ENCODE measurements at places on chromosomes 7 and 10.

DNA sequence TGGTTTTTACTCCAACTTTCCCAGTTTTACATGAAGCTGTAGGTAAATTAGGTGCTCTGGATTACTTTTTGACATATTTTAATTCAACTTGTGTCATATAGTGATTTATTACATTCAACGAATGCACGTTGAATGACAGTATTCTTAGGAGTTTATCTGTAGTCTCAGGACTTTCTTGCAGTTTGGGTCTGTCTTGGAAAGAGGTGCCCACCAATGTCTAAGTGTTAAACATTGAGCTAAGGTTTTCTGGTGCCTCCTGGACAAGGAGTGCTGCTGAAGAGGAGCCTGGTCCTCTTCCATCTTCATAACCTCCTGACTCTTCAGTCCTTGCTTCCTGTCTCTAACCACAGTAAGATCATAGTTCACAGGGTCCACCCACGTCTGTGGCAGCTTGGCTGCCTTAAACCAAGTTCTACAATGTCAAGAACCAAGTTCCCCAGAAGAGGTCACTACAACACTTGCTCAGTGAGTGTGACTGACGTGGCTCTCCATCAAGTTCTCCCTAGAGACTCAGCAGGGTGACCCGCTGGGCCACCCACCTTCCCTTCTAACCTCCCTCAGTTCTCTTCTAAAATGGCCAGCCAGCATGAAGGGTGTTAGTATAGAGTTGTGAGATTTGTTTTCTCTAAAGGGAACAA, 6.1 kb downstream of the NPY start:
- peak; percentile 48 for DNase-seq

GRCh38 chr10:117532451-117533107, 10.0 kb upstream of the EMX2 start:
- no peak for DNase-seq

- DNase-seq: no peak
Measured at GRCh38 chr7:90413185-90413528, 9.9 kb downstream of the CLDN12 start.

DNA sequence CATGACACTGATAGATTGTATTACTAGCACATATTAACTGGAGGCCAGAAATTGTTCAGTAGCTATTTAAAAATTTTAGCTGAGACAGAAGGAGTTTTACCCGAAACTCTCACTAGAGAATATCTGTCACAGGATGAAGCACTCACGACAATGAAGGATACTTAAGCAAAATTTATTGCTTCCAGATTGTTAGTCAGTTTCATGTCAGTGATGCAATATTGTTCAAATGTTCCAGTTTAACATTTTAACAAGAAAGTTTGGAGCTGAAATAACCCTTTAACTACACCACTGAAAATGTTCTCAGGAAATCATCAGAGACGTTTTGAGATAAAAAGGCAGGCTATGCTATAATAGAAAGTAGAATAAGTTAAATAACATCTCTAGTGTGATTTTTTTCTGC, 15.0 kb upstream of the CADPS2 start:
- DNase-seq: no peak

DNA sequence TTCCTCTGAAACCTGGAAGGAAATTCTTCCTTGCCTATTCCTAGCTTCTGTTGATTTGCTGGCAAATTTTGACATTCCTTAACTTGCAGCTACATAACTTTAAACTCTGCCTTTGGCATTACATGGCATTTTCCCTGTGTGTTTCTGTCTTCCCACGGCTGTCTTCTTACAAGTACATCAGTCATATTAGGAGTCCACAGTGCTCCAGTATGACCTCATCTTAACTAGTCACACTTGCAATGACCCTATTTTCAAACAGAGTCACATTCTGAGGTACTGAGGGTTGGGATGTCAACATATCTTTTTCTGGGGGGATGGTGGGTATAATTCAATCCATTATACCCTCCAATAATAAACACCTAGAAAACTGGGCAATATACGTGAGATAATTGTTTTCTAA, 37.4 kb upstream of the EPHB6 start:
- no peak for DNase-seq

DNA sequence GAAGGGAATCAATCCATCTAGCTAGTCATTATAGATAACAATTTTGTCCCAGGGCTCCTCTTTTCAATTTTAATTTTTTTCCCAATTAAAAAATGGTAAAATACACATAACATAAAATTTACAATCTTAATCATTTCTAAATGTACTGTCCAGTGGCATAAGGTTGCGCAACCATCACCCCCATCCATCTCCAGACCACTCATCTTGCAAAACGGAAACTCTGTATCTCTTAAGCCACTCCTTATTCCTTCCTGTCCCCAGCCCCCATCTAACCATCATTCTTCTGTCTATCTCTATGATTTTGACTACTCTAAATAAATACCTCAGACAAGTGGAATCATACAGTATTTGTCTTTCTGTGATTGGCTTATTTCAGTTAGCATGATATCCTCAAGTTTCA, 46.1 kb upstream of the RAB18 start:
- DNase-seq: no peak

- no peak for DNase-seq
Measured at GRCh38 chr7:1301054-1301881, 68.6 kb downstream of the UNCX start.

DNA sequence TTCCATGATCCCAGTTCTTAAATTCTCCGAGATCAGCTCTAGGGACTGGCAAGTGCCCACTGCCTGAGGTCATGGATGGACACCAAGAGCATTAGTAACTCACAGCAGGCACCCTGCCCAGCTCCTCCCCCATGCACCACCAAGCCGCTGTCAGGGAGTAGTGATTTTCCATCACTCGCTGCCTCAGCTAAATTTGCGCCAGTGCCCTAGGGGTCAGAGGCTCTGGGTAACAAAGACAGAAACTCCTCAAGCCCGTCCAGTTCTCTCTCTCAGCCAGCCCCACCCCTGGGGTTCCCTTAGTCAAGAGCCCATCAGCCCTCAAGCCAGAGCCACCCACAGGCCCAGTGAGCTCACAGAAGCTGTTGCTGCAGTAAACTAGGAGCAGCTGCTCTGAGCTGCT, 30.0 kb downstream of the PAX2 start:
- no peak for DNase-seq

DNA sequence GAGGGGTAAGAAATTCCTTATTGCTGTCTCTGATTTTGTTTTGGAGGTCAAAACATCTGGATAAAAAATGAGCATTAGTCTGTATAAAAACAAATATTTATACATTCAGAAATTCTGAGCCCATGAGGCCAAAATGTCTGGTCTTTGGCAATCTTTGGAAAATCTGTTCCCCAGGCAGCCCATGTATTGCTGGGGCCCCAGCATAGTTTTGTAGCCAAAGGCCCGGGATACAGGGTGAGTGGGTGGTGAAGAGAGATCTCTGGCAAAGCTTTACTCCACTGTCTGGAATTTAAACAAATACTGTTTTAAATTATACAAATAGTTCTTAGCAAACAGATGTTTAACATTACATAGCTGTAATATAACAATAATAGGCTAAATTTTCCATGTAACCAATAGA, 134.7 kb upstream of the GALNT17 start:
- no peak for DNase-seq

DNA sequence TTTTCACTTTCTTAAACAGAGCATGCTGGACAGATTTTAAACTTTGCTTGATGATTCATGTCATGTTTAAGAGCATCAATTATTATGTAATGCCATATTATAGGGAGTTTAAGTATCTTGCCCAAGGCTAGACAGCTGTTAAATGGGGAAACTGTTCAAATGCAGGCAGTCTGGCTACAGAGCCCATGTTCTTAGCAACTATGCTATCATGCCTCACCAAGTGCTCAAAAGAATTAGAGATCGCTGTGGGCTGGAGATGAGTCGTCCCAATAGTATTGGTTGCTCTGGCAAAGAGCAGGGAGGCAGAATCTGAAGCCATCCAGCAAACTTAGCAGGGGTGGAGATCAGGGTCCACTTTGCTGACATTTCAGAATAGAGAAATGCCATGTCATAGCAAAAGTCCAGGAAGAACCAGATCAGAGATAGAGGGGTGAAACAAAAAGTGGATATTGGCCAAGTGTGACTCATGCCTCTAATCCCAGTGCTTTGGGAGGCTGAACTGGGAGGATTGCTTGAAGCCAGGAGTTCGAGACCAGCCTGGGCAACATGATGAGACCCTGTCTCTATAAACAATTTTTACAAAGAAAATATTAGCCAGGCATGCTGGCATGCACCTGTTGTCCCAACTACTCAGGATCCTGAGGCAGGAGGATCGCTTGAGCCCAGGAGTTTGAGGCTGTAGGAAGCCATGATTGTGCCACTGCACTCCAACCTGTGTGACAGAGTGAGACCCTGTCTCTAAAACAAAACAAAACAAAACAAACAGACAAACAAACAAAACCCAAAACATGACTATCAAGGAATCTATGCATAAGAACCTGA, 57.8 kb downstream of the BAMBI start:
- DNase-seq: no peak

- DNase-seq: no peak
Measured at GRCh38 chr7:75992083-75992755, 2.2 kb downstream of the TMEM120A start.

DNA sequence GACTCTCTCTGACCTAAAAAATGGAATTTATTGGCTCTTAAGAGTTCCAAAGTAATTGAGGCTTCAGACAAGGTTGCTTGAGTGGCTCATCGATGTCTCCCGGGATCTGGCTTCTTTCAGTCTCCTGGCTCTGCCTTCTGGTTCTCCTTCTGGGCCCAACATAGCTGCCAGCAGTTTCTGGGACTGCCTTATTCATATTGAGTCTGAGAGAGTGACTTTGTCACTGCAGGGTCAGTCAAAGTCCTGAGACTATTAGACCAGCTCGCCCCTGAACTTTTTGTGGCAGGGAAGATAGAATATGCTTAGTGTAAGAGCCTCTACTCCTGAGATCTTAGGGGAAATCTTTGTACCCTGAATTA, 94.0 kb downstream of the MMRN2 start:
- no peak for DNase-seq

DNA sequence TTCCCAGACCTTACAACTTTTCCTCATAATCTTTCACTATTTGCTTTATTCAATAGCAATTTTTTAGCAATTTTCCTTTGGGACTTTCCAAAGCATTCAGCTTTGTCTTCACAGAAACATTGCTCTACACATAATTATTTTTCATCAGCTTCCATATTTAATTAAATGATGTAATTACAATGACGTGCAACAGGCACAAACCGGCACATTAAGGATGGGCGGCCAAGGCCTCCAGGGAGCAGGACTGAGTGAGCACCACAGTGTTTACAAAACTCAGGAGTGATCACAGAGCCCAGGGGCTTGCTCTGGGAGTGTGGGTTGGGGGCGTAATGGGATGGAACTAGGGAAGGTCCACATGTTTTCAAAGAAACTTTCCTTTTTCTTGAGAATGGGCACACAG, 69.8 kb downstream of the MAD1L1 start:
- no peak for DNase-seq

DNA sequence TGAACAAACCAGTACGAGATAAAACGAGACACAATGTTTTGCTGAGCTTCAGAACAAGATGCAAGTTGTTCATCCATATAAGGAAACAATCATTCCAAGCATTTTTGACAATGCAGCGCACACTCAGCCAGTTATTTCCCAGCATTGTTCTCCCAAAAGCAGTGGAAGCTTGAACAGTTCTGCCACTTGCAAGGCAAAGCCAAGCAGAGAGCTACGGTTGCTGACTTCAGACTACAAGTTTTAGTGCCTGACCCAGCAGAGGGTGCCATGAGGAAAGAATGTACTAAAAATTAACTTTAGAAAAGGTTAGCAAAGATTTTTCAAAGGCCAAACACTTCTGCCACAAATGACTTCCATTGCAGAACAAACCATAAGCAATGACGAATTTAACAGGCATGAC, 152.5 kb downstream of the SLC25A13 start:
- no peak for DNase-seq

GRCh38 chr7:29647020-29647654, 83.5 kb downstream of the PRR15 start:
- DNase-seq: no peak

DNA sequence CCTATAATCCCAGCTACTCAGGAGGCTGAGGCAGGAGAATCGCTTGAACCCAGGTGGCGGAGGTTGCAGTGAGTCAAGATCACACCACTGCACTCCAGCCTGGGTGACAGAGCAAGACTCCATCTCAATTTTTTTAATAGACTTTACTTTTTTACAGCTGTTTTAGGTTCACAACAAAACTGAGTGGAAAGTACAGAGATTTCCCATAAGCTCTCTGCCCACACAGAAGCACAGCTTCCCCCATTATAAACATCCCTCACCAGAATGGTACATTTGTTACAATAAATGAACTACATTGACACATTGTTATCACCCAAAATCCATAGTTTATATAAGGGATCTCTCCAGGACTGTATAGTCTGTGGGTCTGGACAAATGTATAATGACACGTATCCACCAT, 14.6 kb upstream of the PRRT4 start:
- DNase-seq: no peak

DNA sequence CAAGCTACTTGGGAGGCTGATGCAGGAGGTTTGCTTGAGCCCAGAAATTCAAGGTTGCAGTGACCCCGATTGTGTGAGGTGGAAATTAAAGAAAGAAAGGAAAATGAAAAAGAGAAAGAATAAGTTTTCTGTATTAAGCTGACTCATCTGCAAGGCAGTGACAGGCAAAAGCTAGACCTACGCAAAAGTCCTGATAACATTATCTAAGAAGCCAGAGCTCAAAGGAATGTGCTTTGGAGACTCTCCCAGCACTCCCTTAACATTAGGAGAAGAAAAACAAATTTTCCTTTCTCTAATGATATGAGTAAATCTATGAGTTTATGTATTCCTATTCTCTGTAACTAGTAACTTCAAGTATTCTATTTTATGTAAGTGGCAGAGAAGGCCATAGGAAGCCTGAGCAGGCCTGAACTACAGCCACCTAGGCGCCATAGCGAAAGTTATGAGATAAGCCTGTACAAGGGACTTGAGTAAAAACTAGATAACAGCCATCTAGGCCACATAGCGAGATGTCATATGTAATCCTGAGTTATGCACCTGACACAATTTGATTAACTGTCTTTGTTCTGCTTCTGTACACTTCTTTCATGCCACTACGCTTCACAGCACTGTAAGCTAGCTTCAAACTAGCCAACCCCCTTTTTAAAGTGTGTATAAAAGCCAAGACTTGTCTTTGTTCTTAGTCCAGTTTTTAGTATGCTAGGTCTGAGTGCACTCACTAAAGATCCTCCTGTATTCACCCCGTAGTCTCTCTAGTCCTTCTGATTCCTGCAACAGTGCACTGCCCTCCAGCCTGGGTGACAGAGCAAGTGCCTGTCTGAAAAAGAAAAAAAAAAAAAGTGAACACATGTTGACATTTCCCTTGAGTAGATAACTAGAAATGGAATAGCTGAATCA, 9.4 kb upstream of the ZWINT start:
- DNase-seq: no peak

- no peak for DNase-seq
Measured at GRCh38 chr10:33103863-33104379, 145.9 kb upstream of the ITGB1 start.

GRCh38 chr10:78357141-78358063, 323.7 kb downstream of the RPS24 start:
- no peak for DNase-seq

GRCh38 chr10:105253515-105254212, 612.6 kb downstream of the SORCS3 start:
- no peak for DNase-seq

Data from activated T-cell treated with anti-CD3 and anti-CD28 coated beads, Interleukin-2, amount 50 U/mL, for 24 hours (primary cell).